ENCODE measurements at places on chromosomes 11 and 22. TPM values are rescaled to one million over a fixed set of nuclear protein-coding genes. Genes with fewer than 3 reads are reported as not detected.
A peak's percentile ranks its signal among the peaks of the same experiment; 100 is the strongest.

TRIM66 gene
- polyA plus RNA-seq, result 1.7 TPM

CBLIF gene
- not detected for polyA plus RNA-seq

- H3K4me1 ChIP-seq, result no peaks in the 10 kb centered on the region
- peak overlapping the region; percentile 16 for H3K4me3 ChIP-seq
- peaks cover 27% of the 10 kb centered on the region for H3K27me3 ChIP-seq
- no peak for DNase-seq
- peaks cover 9% of the 10 kb centered on the region for H3K36me3 ChIP-seq
- H3K27ac ChIP-seq, result no peak overlapping the region
Observed at GRCh38 chr11:69992943-69993694, 85.0 kb upstream of the ANO1 start.

DNA sequence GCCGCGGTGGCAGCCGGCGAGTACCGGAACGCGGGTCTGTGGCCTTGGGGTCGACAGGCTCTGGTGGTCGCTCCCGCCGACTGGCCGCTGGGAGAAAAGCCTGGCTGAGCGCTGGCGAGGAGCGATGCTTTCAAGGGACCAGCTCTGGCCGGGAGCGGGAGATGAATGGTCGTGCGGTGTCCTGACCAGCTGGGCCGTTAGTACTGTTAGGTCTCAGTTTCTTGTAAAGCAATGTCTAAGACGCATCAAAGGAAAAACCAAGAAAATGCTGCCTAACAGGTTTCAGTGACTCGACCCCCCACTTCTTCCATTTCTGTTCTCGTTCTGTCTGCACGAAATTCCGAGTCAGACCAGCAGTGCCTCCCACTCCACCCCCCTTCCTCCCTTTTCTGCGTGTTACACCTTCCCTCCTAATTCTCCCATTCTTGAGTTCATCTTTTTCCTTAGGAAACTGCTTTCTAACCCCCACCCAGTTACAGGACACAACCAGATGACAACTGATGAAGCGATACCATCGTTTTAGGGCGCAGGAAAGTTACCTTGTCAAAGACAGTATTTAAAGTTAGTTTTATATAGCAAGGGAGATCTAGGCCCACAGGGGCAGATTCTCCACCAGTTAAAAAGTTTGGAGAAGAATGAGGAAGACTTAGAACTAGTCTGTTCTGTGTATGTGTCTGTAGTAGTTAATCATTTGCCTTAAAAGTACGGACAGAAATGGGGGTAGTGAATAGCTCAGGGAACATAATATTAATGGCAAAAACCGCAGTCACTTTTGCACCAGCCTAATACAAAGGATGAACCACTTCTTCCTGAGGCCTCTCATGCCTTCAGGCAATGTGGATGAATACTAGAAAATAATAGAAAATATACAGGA lies 1.0 kb downstream of the CUL5 start:
- DNase-seq, result no peak
- no peak overlapping the region for H3K4me3 ChIP-seq
- no peaks in the 10 kb centered on the region for H3K27me3 ChIP-seq
